ENCODE measurements at places on chromosomes 12 and 14. TPM values are rescaled to one million over a fixed set of nuclear protein-coding genes. Genes with fewer than 3 reads are reported as not detected.

DTD2 gene
- total RNA-seq: 37.2 TPM

OR4K5 gene
- total RNA-seq: not detected

NAA25 gene
- 41.8 TPM for total RNA-seq

OTOGL gene
- 1.4 TPM for total RNA-seq

MYRFL gene
- total RNA-seq: 0.91 TPM

MYF6 gene
- 0.64 TPM for total RNA-seq

DNA sequence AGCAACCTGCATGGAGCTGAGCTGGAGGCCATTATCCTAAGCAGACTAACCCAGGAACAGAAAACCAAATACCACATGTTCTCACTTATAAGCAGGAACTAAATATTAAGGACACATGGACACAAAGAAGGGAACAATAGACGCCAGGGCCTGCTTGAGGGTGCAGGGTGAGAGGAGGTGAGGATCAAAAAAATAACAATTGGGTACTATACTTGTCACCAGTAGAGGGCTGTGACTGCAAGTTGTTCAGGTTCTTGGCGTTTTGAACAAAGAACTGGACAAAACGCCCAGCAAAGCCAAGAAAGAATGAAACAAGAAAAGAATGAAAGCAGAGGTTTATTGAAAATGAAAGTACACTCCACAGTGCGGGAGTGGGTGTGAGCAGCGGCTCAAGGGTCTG, 208.5 kb upstream of the NEDD1 start:
- no peak for DNase-seq

- DNase-seq: no peak
Measured at GRCh38 chr12:12153596-12153995, 82.9 kb downstream of the BCL2L14 start.

DNA sequence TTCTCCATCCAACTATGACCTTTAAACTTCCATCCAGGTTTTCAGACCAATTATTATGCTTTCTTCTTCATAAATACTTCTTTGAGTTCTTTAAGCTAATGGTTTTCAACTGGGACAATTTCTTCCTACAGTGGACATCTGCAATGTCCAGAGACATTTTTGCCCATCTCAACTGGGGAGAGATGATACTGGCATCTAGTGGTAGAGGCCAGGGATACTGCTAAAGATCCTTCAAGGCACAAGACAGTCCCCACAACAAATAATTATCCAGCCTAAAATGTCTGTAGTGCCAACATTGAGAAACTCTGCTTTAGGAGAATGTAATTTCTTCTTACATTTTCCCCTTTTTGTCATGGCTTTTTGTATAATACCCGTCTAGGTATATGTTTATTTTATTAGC, 10.6 kb downstream of the TRHDE start:
- DNase-seq: no peak

GRCh38 chr14:61518403-61518802, 176.9 kb upstream of the HIF1A start:
- no peak for DNase-seq

DNA sequence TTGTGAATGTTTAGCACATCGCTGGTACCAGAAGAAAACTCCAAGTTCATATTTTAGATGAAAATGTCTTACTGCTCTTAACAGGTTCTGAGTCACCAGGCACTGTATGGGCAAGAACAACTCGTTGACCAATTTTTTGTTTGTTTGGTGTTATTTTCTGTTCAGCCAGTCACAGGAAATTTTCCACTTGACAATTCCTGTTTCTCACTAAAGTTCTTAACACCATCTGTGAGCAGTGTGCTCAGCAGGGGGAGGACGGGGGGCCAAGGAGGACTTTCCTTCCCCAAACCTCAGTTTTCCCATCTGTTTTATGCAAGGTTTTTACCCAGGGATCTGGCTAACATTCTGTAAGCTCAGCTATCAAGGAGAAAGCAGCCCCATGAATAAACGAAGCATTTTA, 3.0 kb downstream of the NUAK1 start:
- DNase-seq: peak; percentile 28

- DNase-seq: no peak
Measured at GRCh38 chr12:119182701-119183493, 4.2 kb downstream of the HSPB8 start.
